ENCODE measurements at places on chromosomes 6 and 20. TPM values are rescaled to one million over a fixed set of nuclear protein-coding genes. Genes with fewer than 3 reads are reported as not detected.

- no peaks in the 10 kb centered on the region for H3K4me1 ChIP-seq
- no peak overlapping the region for H3K27ac ChIP-seq
- no peak overlapping the region for H3K4me3 ChIP-seq
- H3K27me3 ChIP-seq: no peaks in the 10 kb centered on the region
- H3K36me3 ChIP-seq: no peaks in the 10 kb centered on the region
- DNase-seq: no peak
Observed at GRCh38 chr6:164347455-164347854, 932.9 kb downstream of the QKI start.

CCDC170 gene
- total RNA-seq: not detected

PI16 gene
- total RNA-seq: 14.5 TPM

TRIM38 gene
- total RNA-seq: 17.5 TPM

DEK gene
- 73.1 TPM for total RNA-seq
